Cardiac septum (tissue), 1 donor: ENCODE measurements at places on chromosomes 11 and 22. TPM values are rescaled to one million over a fixed set of nuclear protein-coding genes. Genes with fewer than 3 reads are reported as not detected.

DNA sequence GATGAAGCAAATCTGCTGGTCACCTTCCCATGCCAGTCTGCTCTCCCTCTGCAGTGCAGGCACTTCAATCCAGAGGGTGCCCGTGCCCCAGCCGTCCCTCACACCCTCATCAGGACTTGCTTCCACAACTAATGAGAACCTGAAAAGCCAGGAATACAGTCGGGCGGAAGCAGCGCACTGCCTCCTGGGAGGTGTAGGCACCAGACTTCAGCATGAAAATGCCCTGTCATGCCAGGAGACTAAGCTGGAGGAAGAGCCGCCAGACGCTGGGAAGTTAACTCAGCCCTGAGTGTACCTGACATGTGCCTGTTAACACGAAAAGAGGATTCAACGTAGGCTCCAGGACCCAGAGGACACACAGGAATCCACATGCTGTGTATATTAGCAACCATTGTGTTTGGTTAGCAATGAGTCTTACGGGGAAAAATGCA is 40.1 kb upstream of the FLI1 start:
- DNase-seq, result peak; percentile 83

GRCh38 chr11:33347490-33348125 is 90.4 kb downstream of the HIPK3 start:
- DNase-seq, result no peak

The SHANK3 gene
- 25.9 TPM for total RNA-seq

DNA sequence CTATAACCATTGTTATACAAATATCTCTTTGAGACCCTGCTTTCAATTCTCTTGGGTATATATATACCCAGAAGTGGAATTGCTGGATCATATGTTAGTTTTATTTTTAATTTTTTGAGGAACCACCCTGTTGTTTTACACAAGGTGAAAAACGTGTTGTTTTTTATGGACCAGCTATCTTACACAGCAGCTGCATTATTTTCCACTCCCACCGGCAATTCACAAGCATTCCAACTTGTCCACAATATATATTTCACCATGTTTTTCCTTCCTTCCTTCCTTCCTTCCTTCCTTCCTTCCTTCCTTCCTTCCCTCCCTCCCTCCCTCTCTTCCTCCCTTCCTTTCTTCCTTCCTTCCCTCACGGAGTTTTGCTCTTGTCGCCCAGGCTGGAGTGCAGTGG is 6.3 kb upstream of the APOL5 start:
- no peak for DNase-seq

DNA sequence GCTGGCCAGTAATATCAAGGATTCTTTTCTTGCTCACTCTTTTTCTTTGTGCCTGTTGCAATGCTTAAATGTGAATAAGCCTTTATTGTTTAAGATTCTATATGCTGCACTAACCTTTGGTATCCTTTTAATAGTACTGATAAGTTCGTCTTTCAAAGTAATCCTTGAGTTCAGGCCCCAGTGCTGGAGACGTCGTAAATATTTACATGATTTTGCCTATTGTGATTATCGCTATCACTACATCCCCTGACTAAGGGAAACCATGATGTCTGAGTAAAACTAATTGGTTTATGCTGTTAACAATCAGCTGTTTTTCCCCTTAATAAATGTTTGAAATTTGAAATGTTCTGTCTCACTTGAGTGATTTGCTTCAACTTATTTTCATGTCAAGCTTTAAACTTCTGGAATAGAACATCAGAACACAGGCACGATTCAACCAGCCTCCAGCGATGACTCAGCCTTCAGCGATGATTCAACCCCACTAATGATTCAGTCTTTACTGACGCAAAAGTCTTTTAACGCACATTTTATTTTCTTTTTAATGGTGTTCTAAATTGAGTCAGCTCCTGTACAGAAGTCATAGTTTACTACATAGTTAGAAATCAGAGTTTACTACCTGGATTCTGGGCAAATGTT is 3.9 kb downstream of the HTATIP2 start:
- DNase-seq, result no peak

The TMEM218 gene
- total RNA-seq, result 8.7 TPM

DNA sequence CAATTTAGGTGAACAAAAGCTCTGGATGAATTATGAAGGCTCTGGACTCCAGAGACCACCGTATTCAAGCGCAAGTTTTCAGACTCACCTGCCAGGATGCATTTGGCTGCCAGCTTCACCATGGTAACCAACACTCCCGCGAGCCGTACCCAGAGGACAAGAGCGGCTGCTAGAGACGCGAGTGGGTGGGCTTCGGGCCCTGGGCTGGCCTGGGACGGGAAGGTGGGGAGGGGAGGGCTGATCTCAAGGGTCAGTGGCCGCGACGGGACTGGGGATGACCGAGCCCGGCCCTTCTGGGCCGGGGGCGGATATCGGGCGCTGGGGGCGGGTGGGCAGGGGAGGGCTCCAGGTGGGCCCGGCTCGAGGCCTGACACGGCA is 344 bp downstream of the IFT27 start:
- no peak for DNase-seq

The PRODH gene
- 3.0 TPM for total RNA-seq

DNA sequence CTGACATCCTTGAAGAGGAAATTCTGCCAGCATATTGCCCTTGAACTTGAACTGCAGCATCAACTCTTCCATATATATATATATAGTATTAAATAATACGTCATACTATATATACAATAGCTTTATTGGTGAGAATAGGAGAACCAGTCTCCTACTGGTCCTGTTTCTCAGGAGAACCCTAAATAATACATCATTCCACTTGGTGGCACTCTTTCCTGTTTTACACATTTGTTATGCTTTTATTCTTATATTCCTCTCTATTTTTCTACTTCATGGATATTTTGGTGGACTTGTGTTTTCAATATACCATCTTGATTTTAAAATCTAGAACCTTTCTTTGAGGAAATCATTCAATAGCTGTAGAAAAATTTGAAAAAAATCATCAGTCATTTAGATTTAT is 193.3 kb downstream of the TRPC6 start:
- DNase-seq, result no peak

- DNase-seq, result no peak
Measured at GRCh38 chr11:22554221-22554620, 71.4 kb downstream of the FANCF start.

The TSPAN18 gene
- total RNA-seq, result 153 TPM

GRCh38 chr22:33579448-33580093 is 340.7 kb downstream of the LARGE1 start:
- DNase-seq, result peak; percentile 78

The CD248 gene
- total RNA-seq, result 9.7 TPM

- no peak for DNase-seq
Measured at GRCh38 chr22:36104435-36104834, 56.1 kb downstream of the APOL3 start.

The PGGHG gene
- total RNA-seq, result 11.0 TPM

DNA sequence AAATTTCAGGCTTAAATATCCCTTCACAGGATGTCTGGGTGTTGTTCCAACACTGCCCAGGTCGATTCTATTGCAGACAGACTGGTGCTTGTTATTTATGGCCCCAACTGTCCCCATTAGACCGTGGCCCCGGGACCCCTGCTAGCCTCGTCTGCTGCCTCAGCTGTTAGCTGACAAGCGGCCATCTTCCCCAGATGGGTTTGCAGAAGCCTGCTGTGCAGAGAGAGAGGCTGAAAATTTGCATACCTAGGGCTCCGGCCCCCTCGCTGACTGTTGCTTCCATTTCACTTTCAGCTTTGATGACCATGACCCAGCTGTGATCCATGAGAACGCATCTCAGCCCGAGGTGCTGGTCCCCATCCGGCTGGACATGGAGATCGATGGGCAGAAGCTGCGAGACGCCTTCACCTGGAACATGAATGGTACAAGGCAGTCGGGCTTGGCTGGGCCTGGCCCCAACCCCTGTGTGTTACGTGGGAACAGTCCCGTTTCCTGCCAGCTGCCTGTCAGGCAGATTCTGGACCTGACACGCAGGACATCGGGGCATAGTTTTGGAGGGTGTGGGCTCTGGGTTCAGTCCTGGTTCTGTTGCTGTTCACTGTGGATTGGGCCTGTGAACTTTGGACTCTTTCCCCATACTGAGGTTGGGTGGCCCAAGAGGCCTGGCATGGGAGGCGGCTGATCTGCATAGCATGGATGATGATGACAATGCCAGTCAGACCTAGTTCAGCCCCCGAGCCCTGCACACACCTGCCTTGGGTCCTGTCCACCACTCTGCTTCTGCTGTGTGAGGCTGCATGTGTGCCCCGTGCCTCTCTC is 16.4 kb downstream of the SMARCB1 start:
- DNase-seq, result no peak

- no peak for DNase-seq
Measured at GRCh38 chr11:77879218-77879617, 58.3 kb downstream of the AAMDC start.

The OR51B4 gene
- total RNA-seq, result not detected

GRCh38 chr22:22019659-22020424 is 37.3 kb upstream of the TOP3B start:
- no peak for DNase-seq

DNA sequence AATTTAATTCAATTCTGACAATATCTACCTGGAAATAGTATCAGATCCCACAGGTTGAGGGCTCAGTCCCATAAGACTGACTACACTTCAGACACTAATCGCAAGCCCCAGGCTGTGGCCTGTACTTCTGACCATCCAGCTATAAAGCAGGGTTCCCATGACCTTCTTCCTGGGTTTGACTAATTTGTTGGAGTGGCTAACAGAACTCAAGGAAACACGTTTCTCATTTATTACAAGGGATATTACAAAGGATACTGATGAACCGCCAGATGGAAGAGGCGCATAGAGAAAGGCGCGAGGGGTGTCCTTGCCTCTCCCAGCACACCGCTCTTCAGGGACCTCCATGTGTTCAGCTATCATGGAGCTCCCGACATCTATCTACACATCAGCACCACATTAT is 13.7 kb downstream of the CLTCL1 start:
- no peak for DNase-seq

GRCh38 chr11:67024966-67025365 is 2.0 kb downstream of the SYT12 start:
- no peak for DNase-seq

GRCh38 chr11:67034350-67034749 is 11.4 kb downstream of the SYT12 start:
- DNase-seq, result no peak

DNA sequence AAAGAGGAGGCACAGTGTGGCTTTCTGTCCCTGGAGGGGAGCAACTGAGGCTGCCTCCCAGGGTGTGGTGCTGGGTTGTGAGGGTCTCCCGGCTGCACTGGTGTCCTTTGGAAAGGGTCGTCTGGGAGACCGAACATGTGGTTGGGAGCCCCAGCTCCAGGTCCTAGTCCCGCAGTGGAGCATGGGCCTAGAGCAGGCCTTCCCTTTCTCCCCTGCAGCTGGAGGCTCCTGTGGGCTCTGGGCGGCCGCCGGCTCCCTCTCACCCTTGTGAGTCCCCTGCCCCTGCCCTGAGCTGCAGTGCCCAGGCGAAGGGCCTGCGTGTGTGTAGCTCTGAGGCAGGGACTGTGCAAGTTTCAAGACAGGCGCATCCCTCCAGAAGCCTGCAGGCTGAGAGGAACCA is 1492.7 kb downstream of the BRD1 start:
- peak; percentile 38 for DNase-seq

DNA sequence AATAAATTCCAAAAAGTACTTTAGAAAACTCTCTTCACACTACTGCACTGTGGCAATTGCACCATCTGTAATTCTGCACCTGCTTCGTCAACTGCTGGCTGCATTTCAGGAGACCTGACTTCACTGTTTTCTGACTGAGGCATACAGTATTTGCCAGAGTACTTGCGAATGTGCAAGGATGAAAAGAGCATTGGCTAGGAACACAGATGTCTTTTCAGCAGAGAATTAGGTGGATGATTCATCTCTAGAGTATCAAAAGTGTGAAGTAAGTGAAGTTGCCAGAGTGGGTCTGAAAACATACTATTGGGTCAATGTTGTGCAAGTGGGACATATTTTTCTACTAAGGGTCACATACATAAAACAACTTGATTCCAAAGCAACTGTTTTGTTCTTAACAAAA is 427.5 kb upstream of the CCDC90B start:
- no peak for DNase-seq

The GLYATL1 gene
- not detected for total RNA-seq

- DNase-seq, result no peak
Measured at GRCh38 chr11:65854852-65855837, 2.8 kb downstream of the CFL1 start.

The MMP7 gene
- not detected for total RNA-seq

DNA sequence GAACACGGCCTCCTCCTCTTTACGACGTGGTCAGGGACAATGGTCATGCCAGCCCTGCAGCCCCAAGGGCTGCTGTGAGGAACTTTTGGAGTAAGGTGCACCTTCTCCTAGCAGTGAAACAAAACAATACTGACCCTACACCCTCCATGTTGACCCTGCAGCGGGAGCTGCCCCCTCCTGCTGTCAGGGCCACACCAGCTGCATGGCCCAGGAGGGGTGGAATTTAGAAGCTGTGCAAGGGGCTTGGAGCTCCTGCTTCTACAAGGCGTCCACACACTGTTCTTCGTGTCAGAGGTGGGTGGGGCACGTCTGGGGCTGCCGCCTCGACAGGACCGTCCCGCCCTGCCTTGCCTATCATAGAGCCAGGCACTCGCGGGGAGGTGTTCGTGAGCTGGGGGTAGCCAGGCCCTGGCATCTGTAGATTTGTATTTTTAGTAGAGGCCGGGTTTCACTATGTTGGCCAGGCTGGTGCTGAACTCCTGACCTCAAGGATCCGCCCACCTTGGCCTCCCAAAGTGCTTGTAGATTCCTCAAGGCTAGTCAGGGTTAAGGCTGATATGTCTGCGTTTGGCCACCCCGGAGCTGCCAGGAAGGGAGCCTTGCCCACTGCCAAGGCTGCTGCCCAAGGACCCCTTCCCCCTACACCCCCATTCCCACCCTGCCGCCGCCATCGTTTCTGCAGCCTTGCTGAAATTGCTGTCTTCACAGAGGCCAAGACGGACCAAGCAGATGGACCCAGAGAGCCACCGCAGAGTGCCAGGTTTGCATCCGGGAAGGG is 15.9 kb downstream of the INCENP start:
- DNase-seq, result peak; percentile 46

GRCh38 chr11:44764583-44764982 is 37.8 kb downstream of the TSPAN18 start:
- peak; percentile 62 for DNase-seq
